ENCODE measurements at places on chromosomes 7 and 10. TPM values are rescaled to one million over a fixed set of nuclear protein-coding genes. Genes with fewer than 3 reads are reported as not detected.

The MGMT gene
- 8.5 TPM for total RNA-seq

The HOXA13 gene
- not detected for total RNA-seq

The SLC39A12 gene
- not detected for total RNA-seq

The PNLIPRP2 gene
- total RNA-seq = not detected

The FAM25G gene
- not detected for total RNA-seq

Measured in thoracic aorta endothelial cell (primary cell).